ENCODE measurements at places on chromosomes 12 and 14.
A peak's percentile ranks its signal among the peaks of the same experiment; 100 is the strongest.

DNA sequence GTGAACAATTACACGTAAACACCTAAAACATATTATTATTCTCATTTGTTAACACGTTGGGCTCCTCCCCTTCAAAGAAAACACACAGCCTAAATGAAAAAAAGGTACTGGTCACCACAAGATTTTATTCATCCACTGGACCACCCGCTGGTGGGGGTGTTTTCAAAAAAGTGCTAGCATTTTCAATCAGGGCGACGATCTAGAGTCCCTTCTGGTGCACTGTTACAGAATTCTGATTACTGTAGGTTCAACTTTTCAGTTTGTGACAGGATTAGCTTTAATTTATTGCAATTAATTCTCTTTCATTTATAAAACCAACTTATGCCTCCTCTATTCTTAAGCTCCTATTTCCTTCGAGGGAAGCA is 443 bp downstream of the MAGOHB start:
- DNase-seq: no peak
- H3K27ac ChIP-seq: peak overlapping the region; percentile 85
- H3K4me1 ChIP-seq: peaks cover 23% of the 10 kb centered on the region

- DNase-seq: no peak
- no peaks in the 10 kb centered on the region for H3K36me3 ChIP-seq
- H3K4me3 ChIP-seq: no peak overlapping the region
- no peaks in the 10 kb centered on the region for H3K4me1 ChIP-seq
Observed at GRCh38 chr14:65826946-65827345, 414.4 kb downstream of the FUT8 start.

GRCh38 chr12:1978078-1978862 is 26.0 kb downstream of the DCP1B start:
- peak overlapping the region; percentile 87 for H3K27ac ChIP-seq
- no peaks in the 10 kb centered on the region for H3K27me3 ChIP-seq
- H3K4me3 ChIP-seq: peak overlapping the region; percentile 65
- no peaks in the 10 kb centered on the region for H3K36me3 ChIP-seq
- peaks cover 79% of the 10 kb centered on the region for H3K4me1 ChIP-seq

DNA sequence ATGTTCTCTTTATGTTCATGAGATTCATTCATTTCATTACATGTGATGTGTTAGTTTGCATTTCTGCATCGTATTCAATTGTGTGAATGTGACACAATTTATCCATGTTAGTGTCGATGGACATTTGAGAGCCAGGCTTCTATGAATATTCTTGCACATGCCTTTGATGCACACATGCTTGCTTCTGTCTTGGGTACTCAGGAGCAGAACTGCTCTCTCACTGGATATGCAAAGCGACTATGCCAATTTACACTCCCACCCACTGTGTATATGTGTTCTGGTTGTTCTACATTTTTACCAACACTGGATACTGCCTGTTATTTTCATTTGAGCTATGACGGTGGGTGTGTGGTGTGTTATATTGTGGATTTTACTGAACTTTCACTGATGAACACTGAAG is 84.3 kb upstream of the GTF2A1 start:
- H3K4me3 ChIP-seq: no peak overlapping the region
- no peaks in the 10 kb centered on the region for H3K4me1 ChIP-seq
- H3K27ac ChIP-seq: no peak overlapping the region
- peaks cover 6% of the 10 kb centered on the region for H3K27me3 ChIP-seq
- DNase-seq: no peak

GRCh38 chr12:87344699-87345098 is 684.5 kb downstream of the C12orf50 start:
- no peak overlapping the region for H3K4me3 ChIP-seq
- H3K27ac ChIP-seq: no peak overlapping the region
- H3K27me3 ChIP-seq: no peaks in the 10 kb centered on the region
- no peaks in the 10 kb centered on the region for H3K36me3 ChIP-seq
- no peak for DNase-seq

GRCh38 chr12:109541413-109541726 is 31.9 kb downstream of the MMAB start:
- no peak overlapping the region for H3K27ac ChIP-seq
- H3K4me1 ChIP-seq: peaks cover 11% of the 10 kb centered on the region
- DNase-seq: no peak
- H3K27me3 ChIP-seq: peaks cover 2% of the 10 kb centered on the region
- peaks cover 7% of the 10 kb centered on the region for H3K36me3 ChIP-seq

Data from left ventricle myocardium inferior (tissue), 1 donor.